ENCODE measurements at places on chromosomes 1 and 21. TPM values are rescaled to one million over a fixed set of nuclear protein-coding genes. Genes with fewer than 3 reads are reported as not detected.

GRCh38 chr1:156077430-156077760 lies 4.9 kb downstream of the MEX3A start:
- H3K36me3 ChIP-seq: no peaks in the 10 kb centered on the region
- no peak for DNase-seq
- no peaks in the 10 kb centered on the region for H3K27me3 ChIP-seq
- H3K4me1 ChIP-seq: no peaks in the 10 kb centered on the region
- no peak overlapping the region for H3K27ac ChIP-seq

GRCh38 chr1:202007805-202008489 lies 2.4 kb upstream of the ELF3 start:
- H3K27me3 ChIP-seq: no peaks in the 10 kb centered on the region
- H3K27ac ChIP-seq: peak overlapping the region; percentile 76
- no peaks in the 10 kb centered on the region for H3K4me1 ChIP-seq
- no peak for DNase-seq

DNA sequence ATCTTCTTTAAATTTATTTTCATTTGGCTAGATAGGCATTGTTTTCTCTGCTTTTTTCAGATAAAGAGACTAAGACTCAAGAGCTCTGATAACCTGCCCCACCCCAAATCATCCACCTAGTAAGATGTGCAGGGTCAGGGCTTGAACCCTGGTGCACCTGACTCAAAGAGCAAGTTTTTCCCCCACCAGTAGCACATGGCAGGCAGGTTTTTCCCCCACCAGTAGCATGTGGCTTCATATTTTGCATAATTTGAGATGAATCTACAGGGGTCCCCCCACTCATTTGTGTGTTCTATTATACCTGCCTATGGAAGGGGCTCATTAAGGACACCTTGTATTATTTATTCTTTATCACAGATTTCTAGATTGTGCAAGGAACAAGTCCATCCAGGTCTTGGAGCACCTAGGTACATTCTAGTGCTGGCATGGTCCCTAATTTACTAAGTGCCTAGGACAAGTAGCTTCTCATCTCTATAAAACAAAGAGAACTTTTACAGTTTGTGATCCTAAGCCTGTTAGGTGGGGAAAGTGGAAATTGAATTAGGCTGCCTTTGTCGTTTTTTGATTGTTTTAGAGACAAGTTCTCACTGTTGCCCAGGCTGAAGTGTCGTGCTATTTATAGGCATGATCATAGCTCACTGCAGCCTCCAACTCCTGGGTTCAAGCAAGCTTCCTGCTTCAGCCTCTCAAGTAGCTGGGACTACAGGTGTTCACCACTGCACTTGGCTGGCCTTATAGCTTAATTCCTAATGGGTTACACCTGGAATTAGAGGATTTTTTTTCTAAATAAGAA lies 13.2 kb upstream of the CTSE start:
- no peak overlapping the region for H3K4me3 ChIP-seq
- DNase-seq: no peak
- H3K4me1 ChIP-seq: no peaks in the 10 kb centered on the region
- peak overlapping the region; percentile 75 for H3K27ac ChIP-seq
- H3K27me3 ChIP-seq: no peaks in the 10 kb centered on the region

DNA sequence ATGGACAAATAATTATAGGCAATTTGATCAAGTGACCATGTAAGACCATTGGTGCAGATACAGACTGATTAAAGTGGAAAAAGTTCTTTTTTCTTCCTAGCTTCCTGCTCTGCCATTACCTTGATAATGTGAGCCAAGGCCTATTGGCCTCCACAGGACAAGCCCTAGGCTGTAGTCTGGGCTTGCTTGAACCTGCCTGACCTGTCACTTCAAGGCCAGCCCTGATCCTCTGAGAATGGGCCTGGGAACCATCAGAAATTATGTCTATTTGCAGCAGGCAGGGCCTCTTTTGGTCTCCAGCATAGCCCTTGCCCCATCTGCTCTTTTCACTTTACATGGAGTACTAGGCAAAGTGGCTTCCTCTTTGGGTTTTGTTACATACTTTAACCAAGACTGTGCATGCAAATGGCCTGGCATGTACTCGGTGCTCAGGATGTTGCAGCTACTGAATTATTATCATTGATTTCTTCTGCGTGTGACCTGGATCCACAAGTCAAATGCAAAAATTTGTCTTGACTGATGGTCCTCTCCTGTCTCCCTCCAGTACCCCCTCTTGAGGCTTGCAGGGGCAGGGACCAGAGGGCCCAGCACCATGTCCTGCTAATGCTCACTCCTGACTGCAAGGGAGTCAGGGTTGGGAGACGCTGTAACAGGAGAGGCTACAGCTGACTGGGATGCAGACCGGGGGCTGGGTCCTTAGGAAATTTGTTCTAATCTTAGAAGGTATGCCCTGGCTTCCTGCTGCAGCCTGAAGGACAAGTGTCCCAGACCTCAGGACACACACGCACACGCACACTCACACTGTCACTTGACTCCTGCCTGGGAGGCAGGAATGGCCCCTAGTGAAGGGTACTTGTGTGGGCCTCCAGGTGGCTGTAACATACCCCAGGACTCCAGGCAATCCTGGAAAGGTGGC lies 39.4 kb downstream of the RCSD1 start:
- H3K4me1 ChIP-seq: no peaks in the 10 kb centered on the region
- H3K27ac ChIP-seq: no peak overlapping the region
- H3K36me3 ChIP-seq: no peaks in the 10 kb centered on the region
- no peak for DNase-seq
- H3K4me3 ChIP-seq: no peak overlapping the region
- no peaks in the 10 kb centered on the region for H3K27me3 ChIP-seq

DNA sequence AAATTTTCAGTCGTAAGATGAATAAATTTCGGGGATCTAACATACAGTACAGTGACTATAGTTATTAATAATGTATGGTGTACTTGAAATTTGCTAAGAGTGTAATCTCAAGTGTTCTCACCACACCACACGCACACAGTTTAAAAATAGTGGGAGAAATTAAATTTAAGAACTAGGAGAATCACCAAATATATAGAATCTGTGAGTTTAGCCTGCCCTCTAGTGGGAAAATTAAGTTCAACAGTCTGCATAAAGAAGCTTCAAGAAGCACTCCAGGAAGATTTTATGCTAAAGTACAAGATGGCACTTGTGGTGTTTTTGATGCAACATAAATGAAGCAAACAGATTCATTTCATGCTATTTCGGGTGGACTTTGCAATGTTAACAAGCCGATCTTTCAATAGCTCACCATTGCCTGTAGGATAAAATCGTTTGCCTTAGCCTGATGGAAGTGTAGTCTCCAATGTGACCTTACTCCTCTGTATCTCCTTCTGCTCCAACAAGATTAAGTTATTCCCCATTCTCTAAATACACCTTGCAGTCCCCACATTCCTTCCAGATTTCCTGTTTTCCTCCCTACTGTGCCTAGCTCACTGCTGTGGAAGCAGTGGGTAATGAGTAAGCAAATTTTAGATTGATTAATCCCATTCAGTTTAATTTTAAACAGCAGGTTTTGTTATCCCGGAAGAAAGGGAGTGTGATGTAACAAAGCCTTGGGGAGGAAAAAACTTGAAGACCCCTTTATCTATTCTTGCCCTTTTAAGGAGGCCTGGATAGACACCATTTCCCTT lies 8.7 kb upstream of the PIK3C2B start:
- no peak for DNase-seq
- no peaks in the 10 kb centered on the region for H3K36me3 ChIP-seq
- no peak overlapping the region for H3K4me3 ChIP-seq
- peaks cover 5% of the 10 kb centered on the region for H3K4me1 ChIP-seq
- no peaks in the 10 kb centered on the region for H3K27me3 ChIP-seq

- DNase-seq: no peak
- H3K4me1 ChIP-seq: no peaks in the 10 kb centered on the region
- no peaks in the 10 kb centered on the region for H3K27me3 ChIP-seq
- no peaks in the 10 kb centered on the region for H3K36me3 ChIP-seq
- no peak overlapping the region for H3K4me3 ChIP-seq
Measured at GRCh38 chr21:27060190-27060589, 93.3 kb upstream of the ADAMTS5 start.

- no peaks in the 10 kb centered on the region for H3K27me3 ChIP-seq
- no peak overlapping the region for H3K27ac ChIP-seq
- H3K4me3 ChIP-seq: no peak overlapping the region
- H3K4me1 ChIP-seq: no peaks in the 10 kb centered on the region
- H3K36me3 ChIP-seq: no peaks in the 10 kb centered on the region
Measured at GRCh38 chr21:43294194-43294902, 125.5 kb downstream of the CRYAA start.

DNA sequence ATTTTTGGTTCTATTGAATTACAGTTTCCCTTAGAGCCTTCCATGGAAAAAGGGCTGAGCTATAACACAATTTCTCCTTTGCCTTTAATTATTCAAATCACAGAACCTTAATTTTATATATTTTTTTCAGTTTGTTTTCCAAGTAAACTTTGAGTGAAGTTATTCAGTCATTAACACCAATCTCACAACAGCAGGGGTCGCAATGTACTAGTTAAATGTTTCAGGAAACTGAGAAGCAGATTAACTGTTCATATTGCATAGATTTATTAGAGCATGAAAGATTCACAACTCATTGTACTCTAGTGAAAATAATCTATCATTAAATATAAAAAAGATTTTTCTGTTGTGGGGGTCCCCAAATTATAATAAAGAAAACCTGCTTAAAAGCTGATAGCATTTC lies 64.1 kb downstream of the KIFAP3 start:
- no peak overlapping the region for H3K4me3 ChIP-seq
- H3K36me3 ChIP-seq: no peaks in the 10 kb centered on the region
- no peak overlapping the region for H3K27ac ChIP-seq

- no peak overlapping the region for H3K4me3 ChIP-seq
- H3K27ac ChIP-seq: no peak overlapping the region
- no peaks in the 10 kb centered on the region for H3K36me3 ChIP-seq
- H3K4me1 ChIP-seq: no peaks in the 10 kb centered on the region
- no peak for DNase-seq
Measured at GRCh38 chr1:164087906-164088453, 471.0 kb upstream of the PBX1 start.

DNA sequence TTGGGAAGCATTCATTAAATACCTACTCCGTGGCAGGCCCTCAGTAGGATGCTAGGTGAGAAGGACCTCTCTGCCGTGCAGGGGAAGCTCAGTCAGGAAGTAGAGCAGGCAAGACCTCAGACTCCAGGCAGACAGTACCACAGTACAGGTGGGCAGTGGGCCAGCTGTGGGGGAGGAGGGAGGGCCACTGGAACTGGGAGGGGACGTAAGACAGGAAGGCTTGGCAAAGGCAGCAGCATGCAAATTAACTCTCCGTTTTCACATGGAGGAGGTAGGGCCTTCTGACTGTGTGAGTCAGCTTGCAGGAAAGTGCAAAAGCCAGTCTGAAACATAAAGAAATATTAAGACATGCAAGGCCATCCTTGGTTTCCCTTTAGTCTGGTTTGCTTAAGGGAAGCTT lies 157.7 kb downstream of the TRIM33 start:
- H3K27me3 ChIP-seq: no peaks in the 10 kb centered on the region
- no peaks in the 10 kb centered on the region for H3K4me1 ChIP-seq
- no peak overlapping the region for H3K27ac ChIP-seq
- no peak overlapping the region for H3K4me3 ChIP-seq

DNA sequence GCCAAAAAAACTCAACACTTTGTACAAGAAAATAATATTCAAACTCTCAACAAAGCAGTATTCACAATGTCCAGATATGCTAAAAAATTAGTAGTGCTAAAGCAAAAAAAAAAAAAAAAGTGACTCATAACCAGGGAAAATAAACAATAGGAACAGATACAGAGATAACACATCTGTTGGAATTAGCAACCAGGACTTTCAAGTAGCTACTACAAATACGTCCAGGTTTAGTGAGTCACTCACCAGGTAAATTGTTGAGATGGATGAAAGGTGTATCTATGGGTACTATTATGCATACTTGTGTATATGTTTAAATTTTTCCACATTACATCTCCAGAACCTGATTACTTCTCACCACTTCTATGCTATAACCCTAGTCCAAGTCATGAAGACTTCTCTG lies 144.8 kb upstream of the SLC35F3 start:
- no peaks in the 10 kb centered on the region for H3K4me1 ChIP-seq
- no peaks in the 10 kb centered on the region for H3K27me3 ChIP-seq
- H3K4me3 ChIP-seq: no peak overlapping the region
- H3K27ac ChIP-seq: no peak overlapping the region

DNA sequence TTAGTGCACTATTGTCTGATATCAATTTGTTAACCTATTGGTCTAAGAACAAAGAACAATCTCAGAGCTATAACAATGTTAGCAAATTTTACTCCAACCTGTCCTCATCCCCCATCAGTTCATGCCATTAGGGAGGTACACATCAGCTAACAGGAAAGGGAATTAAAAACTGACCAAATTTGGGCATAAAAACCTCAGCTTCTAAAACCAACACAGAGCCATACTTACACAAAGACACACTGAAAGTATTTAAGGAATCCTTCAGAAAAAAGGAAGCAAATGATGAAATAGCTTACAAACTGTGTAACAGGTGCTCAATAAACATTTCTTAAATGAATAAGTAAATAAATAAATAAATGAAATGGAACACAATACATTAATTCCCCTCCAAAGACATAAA lies 89.2 kb downstream of the TTLL7 start:
- no peak overlapping the region for H3K27ac ChIP-seq
- H3K27me3 ChIP-seq: no peaks in the 10 kb centered on the region
- no peak overlapping the region for H3K4me3 ChIP-seq
- DNase-seq: no peak

DNA sequence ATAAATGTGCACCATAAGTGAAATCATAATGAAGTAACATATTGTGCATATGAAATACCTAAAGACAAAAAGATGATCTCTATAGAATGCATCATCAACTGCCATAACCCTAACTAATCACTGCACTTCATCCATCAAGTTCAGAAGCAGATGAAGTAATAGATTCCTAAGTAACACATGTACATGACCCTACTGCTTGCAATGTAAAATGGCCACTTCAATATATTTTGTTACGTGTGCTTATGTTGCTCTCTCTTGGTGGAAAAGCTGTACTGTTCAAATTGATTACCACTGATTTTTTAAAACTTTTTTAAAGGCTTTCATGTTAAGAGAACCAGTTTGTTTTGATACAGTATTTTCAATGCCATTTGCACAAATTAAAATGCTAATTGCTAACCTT lies 141.8 kb downstream of the TTLL7 start:
- H3K27me3 ChIP-seq: no peaks in the 10 kb centered on the region
- H3K27ac ChIP-seq: no peak overlapping the region
- H3K4me1 ChIP-seq: no peaks in the 10 kb centered on the region
- DNase-seq: no peak
- no peaks in the 10 kb centered on the region for H3K36me3 ChIP-seq

DNA sequence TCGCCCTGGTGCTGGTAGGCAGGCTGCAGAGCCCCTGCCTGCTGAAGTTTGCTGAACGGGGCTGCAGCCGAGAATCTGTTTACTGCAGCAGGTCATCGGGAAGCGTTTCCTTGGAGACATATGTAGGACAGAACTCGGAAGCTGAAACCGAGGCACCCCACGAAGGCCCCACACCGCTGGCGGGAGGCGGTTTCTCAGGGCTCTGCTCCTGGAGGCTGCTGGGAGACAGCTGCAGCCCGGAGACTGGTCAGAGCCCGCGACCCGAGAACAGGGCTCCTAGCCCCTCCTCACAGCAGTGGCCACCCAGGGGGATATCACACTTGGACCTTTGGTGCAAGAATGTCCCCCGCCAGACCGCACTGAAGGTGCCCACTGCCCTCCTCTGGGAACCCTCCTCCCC lies 12.7 kb upstream of the PLCH2 start:
- H3K27me3 ChIP-seq: no peaks in the 10 kb centered on the region
- H3K4me3 ChIP-seq: no peak overlapping the region
- peaks cover 13% of the 10 kb centered on the region for H3K4me1 ChIP-seq
- H3K36me3 ChIP-seq: no peaks in the 10 kb centered on the region
- DNase-seq: no peak
- no peak overlapping the region for H3K27ac ChIP-seq

The FLG2 gene
- total RNA-seq: 0.18 TPM

The SLC30A10 gene
- 2.5 TPM for total RNA-seq

The APP gene
- 297 TPM for total RNA-seq

The TSACC gene
- total RNA-seq: not detected

The PGLYRP4 gene
- total RNA-seq: not detected

The PROK1 gene
- total RNA-seq: not detected

The A3GALT2 gene
- not detected for total RNA-seq

The AGMAT gene
- total RNA-seq: 43.8 TPM

The TMEM269 gene
- not detected for total RNA-seq

Data from Peyer's patch (tissue), 4 donors.